ENCODE measurements at places on chromosomes 7 and 10.
A peak's percentile ranks its signal among the peaks of the same experiment; 100 is the strongest.

DNA sequence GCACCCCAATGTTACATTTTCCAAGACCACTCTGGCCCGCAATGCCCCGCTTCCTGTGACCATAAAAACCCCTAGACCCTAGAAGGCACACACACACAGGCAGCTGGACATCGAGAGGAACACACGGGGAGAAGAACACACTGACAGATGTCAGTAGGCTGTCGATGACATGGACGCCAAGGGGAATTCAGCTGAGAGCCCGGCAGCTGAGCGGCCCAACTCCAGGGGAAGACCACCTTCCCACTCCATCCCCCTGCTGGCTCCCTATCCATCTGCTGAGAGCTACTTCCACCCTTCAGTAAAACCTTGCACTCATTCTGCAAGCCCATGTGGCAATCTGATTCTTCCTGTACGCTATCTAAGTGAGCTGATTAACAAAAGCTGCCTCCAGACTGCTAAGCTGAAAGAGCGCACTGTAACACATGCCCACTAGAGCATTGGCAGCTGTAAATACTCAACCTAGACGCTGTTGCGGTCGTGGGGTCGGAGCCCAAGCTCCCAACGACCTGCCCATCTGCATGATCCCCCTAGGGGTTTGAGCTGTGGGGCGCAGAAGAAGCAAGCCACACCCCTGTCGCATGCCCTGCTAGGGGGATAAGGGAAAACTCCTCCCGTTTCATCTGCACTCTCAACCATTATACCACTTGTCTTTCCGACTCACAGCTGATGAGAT is 843.6 kb upstream of the POT1 start:
- DNase-seq = peak; percentile 41

DNA sequence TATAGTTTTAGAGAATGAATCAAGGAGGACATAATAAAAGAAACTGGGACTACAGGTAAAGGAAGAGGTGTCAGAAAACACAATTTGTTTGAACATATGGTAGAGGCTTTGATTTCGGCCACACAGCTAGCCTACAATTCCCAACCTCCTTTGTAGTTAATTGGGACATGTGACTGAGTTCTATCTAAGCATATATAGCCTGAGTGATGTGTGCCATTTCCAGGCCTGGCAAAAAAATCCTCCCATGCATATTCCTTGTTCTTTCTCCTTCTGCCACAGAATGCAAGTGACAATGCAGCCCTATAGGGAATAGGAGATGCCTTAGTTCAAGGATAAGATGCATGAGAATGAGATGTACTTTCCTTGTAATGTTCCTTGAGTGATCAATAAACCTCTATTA is 590.7 kb upstream of the STEAP1 start:
- no peak for DNase-seq

- DNase-seq = no peak
These were observed 196.0 kb upstream of the GRB10 start for GRCh38 chr7:50978633-50979215.

- no peak for DNase-seq
These were observed 35.8 kb downstream of the TAX1BP1 start for GRCh38 chr7:27775782-27776181.

DNA sequence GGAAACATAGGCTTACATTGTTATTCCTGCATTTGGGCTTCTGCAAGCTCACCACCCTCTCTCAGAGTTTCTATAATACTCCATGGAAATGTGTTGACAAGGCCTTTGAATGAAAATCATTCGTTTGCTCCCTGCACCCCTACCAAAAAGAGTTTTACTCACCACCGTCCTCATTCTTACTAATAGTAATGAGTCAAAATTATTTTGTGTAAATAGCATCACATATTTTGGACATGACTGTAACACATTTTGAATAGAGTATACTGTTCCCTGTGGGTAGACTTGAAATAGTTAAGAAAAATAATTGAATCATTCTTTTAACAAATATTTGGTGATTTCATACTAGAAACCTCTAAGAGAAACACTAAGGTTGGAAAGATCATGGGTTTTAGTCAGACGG is 84.6 kb downstream of the AKAP9 start:
- no peak for DNase-seq

- no peak for DNase-seq
These were observed 191.3 kb upstream of the FAM3C start for GRCh38 chr7:121587435-121587834.

GRCh38 chr10:55491712-55492111 is 690.7 kb upstream of the PCDH15 start:
- no peak for DNase-seq

DNA sequence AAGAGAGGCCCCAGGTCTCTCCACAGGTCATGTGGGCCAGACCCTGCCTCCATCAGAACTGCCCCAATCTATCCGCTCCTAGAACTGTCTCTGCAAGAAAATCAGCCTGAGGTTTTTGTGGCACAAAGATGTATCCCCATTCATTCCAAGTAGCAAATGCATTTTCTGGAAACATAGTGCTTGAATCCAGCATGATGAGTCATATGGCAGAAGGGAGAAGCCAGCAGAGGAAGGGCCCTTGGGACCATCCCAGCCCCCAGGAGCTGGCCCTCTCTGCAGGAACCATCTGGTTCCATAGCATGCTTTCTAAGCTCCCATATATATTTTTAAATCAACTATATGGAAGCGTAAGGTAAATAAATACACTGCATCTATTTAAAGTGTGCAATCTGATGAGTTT is 563.2 kb downstream of the GALNT17 start:
- DNase-seq = no peak

DNA sequence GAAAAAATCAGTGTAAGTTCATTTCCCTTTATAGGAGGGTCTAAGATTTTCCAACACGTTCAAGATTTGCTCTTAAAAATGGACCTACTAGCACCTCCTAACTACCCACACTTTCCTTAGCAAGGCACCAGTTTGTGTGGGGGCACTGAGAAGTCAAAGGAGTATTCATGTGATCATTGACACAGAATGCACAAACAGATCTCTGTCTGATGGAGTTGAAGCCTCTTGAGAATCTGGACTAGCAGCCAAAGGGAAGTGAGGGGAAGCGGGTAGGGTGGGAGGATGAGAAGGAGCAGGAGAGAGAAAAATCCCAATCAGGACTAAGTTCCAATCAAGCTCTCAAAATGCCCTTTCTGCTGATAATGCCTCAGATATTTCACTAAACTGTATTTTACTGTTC is 4.1 kb downstream of the MMS19 start:
- no peak for DNase-seq

- no peak for DNase-seq
These were observed 81.6 kb upstream of the ETV1 start for GRCh38 chr7:14071045-14071444.

GRCh38 chr7:32062150-32062549 is 8.1 kb downstream of the PDE1C start:
- no peak for DNase-seq

GRCh38 chr10:87702973-87703294 is 43.3 kb downstream of the PAPSS2 start:
- DNase-seq = no peak

- no peak for DNase-seq
These were observed 26.7 kb upstream of the SLF2 start for GRCh38 chr10:100886091-100886490.

DNA sequence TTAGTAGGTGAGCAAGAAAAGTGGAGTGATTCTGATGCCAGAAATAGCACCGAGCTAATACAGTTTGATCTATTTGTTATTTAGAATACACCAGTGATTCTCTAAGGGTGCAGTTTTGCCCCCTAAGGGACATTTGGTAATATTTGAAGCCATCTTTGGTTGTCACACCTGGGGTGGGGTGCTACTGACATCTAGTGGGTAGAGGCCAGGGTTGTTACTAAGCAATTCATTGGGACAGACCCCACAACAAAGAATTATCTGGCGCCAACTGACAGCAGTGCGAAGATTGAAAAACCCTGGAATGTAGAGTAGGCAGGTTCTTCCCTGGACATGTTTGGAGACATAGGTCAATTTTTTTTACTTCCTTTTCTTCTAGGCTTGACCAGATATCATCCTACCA is 14.6 kb downstream of the PALS2 start:
- no peak for DNase-seq

DNA sequence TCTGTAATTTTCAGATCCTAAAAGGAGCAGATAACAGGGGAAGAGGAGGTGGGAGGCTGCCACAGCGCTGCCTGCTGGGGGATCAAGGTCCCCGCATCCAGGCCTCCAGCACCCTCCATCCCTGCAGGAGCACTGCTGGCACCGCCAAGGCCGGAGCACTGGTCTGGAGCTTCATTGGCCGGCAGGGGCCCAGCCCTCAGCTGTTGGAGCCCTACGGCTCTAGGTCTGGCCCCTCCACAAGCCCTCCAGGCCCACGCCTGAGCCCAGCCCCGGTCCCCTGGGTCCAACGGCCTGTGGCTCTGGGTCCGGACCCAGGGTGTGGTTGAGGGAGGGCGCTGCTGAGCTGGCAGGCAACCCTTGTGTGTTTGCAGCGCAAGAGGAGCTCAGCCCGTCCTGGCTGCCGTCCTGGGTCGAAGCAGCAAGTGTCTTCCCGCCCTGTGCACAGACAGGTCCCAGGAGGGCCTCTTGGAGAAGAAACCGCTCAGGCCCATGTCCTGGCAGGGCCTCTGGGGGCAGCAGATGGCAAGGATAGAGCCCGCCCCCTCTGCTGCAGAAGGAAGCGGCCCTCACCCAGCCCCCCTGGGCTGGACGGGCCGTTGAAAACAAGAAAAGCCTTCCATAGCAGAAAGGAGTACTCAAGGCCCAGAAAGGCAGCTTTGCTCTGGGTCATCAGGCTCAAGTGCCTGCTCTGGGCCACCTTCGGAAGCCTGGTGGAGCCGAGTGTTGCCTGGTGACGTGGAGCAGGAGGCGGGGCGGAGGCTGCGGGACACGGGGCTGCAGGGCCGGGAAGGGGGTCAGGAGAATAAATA is 54.3 kb upstream of the TNRC18 start:
- DNase-seq = peak; percentile 31

DNA sequence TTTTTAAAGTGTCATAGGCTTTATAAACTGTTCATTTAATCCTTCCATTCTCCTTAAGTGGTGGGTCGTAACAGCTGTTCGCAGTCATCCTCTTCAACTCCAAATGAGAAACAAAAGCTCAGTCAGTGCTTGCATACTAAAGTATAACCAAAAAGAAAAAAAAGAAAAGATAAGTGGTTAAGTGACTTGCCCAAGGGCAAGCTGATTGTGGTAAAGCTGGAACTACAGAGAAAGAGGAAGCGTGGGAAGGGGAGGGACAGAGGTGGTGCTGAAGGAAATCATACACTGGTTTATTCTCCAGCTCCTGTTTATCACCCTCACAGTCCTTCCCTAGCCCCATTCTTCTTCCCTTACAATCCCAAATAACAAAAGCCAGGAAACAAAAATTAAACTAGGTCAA is 29.6 kb downstream of the IDE start:
- no peak for DNase-seq

DNA sequence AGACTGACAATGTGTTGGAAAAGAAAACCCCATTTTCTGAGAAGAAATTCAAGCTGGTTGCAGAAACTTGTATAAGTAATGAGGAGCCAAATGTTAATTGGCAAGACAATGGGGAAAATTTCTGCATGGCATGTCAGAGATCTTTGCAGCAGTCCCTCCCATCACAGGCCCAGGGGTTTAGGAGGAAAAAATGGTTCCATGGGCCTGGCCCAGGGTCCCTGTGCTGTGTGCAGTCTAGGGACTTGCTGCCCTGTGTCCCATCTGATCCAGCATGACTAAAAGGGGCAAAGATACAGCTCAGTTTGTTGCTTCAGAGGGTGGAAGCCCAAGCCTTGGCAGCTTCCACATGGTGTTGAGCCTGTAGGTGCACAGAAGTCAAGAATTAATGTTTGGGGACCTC is 440.3 kb upstream of the TPK1 start:
- DNase-seq = no peak

DNA sequence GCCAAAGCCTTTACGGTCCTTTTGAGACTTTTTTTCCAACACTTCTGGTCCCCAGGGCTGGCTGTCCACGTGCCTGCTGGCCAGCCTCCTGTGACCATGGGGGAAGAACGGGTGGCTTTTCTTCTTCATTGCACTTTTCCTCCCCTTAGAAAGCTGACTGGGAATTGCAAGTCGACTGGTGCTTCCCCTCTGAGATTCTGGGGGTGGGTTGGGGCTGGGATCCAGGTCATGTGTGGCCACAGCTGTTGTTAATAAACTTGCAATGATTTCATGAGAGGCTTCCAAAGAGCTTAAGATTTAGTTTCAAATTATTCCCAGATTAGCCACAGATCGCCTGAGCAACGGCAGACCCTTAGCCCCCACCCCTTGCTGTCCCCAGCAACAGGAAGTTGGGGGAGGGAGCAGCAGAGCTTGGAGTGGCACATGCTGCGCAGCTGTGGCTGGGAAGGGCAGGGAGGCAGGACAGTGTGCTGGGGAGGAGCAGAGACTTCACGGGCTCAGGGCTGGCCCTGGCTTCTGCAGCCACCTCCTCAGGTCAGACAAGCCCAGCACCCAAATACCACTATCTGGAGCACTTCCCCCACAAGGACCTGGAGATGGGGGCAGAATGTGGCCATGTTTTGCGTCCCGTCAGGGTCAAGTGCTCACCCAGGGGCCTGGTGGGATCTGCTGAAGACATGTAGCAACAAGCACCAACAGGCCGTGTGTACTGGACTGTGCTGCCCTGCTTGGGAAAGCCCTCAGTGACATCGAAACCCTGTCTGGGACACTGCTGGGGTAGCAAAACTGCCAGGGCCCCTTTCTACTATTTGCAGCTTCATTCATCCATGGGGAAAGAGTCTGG is 147.1 kb downstream of the RNF216 start:
- DNase-seq = no peak

DNA sequence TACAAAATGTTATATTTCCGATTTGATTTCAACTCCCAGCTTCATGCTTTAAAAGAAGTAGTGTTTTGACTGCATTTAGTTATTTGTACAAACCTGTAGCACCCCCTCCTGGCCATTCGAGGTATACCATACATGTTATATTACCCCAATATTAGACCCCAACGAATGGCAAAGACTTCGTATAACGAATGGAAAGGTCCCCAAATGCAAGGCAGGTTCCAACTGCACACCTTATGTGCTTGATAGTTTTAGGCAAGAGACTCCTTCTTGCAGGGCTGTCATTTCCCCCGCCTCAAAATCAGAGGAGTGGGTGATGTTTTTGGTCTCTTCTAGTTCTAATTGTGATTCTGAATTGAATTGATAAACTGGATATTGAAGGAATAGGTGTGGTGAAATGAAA is 101.1 kb upstream of the TARP start:
- DNase-seq = no peak

DNA sequence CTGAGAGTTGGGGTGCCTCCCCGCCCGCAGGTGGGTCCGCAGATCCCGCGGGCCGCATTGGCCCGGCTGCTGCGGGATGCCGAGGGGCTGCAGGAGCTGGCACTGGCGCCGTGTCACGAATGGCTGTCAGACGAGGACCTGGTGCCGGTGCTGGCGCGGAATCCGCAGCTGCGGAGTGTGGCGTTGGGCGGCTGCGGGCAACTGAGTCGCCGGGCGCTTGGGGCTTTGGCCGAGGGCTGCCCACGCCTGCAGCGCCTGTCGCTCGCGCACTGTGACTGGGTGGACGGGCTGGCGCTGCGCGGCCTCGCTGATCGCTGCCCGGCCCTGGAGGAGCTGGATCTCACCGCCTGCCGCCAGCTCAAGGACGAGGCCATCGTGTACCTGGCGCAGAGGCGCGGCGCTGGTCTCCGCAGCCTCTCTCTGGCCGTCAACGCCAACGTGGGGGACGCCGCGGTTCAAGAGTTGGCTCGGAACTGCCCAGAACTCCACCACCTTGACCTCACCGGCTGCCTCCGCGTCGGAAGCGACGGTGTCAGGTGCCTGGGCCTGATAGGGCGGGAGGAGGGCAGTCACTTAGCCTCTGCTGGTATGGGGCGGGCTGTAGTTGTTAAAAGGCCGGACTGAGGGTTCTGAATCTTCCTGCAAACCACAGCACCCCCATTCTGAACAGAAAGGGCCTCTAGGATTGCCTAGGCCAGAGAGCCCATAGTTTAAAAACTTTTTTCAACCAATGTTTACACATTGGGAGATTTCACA is 1.3 kb downstream of the FBXL15 start:
- no peak for DNase-seq

GRCh38 chr7:45072131-45073030 is 16.4 kb downstream of the NACAD start:
- DNase-seq = no peak

Data from NCI-H1436 treated with DMSO at 0.1 percent for 48 hours (cell line).